Ascending aorta (tissue), 2 donors: ENCODE measurements at places on chromosomes 1 and 21. TPM values are rescaled to one million over a fixed set of nuclear protein-coding genes. Genes with fewer than 3 reads are reported as not detected.

GRCh38 chr1:33275195-33275594 is 18.9 kb downstream of the ZNF362 start:
- no peak overlapping the region for H3K4me3 ChIP-seq
- peaks cover 30% of the 10 kb centered on the region for H3K4me1 ChIP-seq
- no peaks in the 10 kb centered on the region for H3K27me3 ChIP-seq
- peaks cover 26% of the 10 kb centered on the region for H3K36me3 ChIP-seq
- H3K27ac ChIP-seq: peak overlapping the region; percentile 39

DNA sequence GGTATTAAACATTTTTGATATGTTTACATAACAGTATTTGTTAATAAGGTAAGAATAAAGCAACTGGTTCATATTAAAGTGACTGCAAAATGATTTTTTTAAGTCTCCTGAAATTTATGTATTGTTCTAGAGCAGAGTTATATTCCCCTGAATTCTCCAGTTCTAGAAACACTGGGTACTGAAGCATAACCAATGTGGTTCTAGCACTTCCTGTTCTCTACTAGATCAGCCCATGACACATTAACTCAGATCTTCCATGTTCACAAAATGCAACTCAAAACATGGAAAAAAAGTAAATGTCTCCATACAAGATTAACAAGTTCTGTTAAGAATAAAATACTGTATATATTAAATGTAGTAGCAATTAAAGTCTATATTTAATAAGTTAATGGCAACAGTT is 3.9 kb downstream of the NEGR1 start:
- H3K4me1 ChIP-seq: peaks cover 3% of the 10 kb centered on the region
- no peaks in the 10 kb centered on the region for H3K36me3 ChIP-seq
- DNase-seq: no peak
- H3K4me3 ChIP-seq: no peak overlapping the region
- no peak overlapping the region for H3K27ac ChIP-seq
- no peaks in the 10 kb centered on the region for H3K27me3 ChIP-seq

GRCh38 chr1:33586106-33586505 is 113.7 kb downstream of the ZSCAN20 start:
- no peaks in the 10 kb centered on the region for H3K36me3 ChIP-seq
- H3K4me1 ChIP-seq: no peaks in the 10 kb centered on the region
- H3K27ac ChIP-seq: no peak overlapping the region
- H3K4me3 ChIP-seq: no peak overlapping the region
- no peak for DNase-seq

- DNase-seq: no peak
- no peak overlapping the region for H3K4me3 ChIP-seq
- H3K27ac ChIP-seq: no peak overlapping the region
Observed at GRCh38 chr1:162029157-162029556, 5.5 kb upstream of the OLFML2B start.

Gene GLIS1
- total RNA-seq: not detected

Gene HDAC1
- 75.0 TPM for total RNA-seq
